ENCODE measurements at places on chromosomes 4 and X. TPM values are rescaled to one million over a fixed set of nuclear protein-coding genes. Genes with fewer than 3 reads are reported as not detected.

The PRRG3 gene
- 6.1 TPM for total RNA-seq

The GLRB gene
- 44.0 TPM for total RNA-seq

DNA sequence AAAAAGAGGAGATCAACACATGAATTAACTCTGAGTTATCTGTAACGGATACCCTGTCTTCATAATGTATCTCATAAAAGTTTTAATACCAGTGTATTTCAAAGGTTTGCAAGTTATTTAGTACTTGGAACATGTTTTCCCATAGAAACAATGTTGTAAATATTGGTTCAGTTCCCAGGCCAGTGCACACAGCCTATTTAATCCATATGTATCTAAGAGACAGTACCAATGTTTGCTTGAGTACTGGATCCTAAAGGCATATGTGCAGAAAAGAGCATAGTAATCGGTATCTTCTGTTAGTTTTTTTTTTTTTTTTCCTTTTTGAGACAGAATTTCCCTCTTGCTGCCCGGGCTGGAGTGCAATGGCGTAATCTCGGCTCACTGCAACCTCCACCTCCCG, 46.1 kb downstream of the SLIT2 start:
- no peak for DNase-seq

DNA sequence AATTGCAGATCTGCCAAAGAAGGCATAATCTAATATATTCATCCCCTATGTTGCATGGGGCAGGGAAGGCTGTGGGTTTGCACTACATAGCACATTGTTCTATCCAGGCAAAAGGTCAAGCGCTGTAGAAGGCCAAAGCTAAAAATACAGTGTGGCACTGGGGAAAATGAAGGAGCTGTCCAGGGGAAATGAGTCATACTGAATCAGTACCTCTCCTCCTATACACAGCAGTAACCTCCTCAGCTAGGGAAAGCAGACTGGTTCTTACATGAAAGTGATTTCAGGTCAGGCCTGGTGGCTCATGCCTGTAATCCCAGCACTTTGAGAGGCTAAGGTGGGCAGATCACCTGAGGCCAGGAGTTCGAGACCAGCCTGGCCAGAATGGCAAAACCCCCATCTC, 31.0 kb upstream of the SLC25A4 start:
- DNase-seq: no peak

- DNase-seq: no peak
Measured at GRCh38 chrX:107454302-107454701, 4.8 kb downstream of the FRMPD3 start.

DNA sequence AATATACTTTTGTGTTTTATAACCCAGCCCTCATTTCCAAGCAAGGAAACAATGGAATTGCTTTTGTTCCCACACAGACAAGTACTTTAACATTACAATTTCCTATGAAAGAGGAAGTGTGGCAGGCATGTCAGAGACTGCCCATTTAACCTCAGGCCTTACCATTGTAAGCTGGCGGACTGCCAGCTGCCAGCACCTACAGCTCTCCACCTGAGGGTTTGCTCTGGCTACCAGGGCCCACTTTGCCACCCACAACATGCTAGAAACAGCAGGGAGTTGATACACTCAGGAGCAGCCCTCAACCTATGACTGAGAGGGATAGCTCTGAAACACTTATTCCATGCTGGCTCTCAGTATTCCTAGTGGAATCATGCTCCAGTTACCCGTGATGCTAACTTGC, 152.3 kb upstream of the PRDX4 start:
- DNase-seq: no peak

All from frontal cortex (tissue), 4 donors.